EH (cell line): ENCODE measurements at places on chromosomes 3 and 15.
A peak's percentile ranks its signal among the peaks of the same experiment; 100 is the strongest.

- no peak for DNase-seq
Measured at GRCh38 chr15:27490867-27491595, 520.0 kb downstream of the GABRG3 start.

- DNase-seq, result peak; percentile 55
Measured at GRCh38 chr3:188689101-188689574, 482.6 kb upstream of the TPRG1 start.

GRCh38 chr3:30356866-30357753, 249.3 kb upstream of the TGFBR2 start:
- DNase-seq, result peak; percentile 10

DNA sequence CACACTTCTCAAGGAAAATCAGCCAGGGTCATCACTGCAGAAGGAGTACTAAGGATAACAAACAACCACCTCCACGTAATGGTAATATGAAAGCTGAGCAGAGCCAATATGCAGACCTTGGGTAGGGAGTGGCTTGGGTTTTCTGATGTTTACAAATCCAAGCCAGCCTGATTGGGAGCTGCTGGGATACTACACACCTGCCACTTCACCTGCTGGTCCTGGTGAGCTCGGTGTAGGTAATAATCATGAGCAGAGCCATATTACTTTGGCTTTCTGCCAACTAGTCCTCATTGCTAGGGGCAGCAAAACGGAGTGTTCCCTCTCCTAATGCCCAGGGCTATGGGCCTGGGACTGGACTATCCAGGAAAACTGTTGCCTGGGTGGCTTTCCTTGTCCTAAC, 433.5 kb upstream of the PPP2R3A start:
- no peak for DNase-seq

DNA sequence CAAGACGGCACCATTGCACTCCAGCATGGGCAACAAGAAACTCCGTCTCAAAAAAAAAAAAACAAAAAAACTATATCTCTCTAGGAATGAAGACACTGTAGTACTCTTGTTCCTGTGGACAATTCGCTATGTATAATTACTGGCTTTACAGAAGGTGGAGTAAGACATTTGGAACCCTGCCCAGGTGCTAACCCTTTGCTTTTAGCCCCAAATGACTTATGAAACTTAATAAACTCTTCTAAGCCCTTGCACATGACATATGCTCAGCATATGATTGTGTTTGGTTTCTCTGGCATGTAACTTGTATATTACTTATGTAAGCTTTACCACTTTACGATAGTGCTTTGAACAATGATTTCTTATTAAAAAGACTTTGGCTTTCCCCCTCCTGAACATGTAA, 27.3 kb upstream of the PRTG start:
- DNase-seq, result no peak

DNA sequence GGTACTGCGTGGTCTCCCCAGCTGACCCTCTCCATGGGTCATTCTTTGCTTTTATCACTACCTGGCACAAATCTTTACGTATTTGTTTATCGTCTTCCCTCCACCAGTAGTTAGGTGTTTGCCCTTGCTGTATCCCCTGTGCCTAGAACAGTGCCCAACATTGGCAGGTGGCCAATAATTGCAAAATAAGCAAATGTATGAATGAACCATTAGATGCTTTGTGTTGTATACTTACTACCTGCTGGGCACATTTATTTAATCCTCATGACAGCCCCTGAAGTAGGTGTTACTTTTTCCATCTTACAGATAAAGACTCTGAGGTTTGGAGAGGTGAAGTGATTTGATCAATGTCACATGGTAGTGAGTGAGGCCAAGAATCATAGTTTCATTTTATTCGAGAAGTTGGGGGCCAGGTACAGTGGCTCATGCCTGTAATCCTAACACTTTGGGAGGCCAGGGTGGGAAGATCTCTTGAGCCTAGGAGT, 2.0 kb upstream of the TWF2 start:
- DNase-seq, result no peak

DNA sequence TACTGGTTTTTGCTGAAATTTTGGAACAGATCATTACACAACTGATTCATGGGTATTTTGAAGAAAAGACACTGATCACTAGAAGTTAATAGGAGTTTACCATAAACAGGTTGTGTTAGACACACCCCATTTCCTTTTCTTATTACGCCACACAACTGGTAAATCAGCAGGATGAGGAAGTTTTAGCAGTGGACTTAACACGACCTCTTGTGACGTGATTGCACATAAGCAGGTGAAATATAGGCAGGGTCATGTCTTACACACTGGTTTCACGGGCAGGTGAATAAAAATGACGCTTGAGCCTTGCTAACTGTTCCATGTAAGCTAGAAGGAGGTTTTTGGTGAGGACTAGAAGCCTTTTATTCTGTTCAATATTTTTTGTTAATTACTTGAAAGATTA, 27.1 kb upstream of the TPRG1 start:
- DNase-seq, result peak; percentile 12

DNA sequence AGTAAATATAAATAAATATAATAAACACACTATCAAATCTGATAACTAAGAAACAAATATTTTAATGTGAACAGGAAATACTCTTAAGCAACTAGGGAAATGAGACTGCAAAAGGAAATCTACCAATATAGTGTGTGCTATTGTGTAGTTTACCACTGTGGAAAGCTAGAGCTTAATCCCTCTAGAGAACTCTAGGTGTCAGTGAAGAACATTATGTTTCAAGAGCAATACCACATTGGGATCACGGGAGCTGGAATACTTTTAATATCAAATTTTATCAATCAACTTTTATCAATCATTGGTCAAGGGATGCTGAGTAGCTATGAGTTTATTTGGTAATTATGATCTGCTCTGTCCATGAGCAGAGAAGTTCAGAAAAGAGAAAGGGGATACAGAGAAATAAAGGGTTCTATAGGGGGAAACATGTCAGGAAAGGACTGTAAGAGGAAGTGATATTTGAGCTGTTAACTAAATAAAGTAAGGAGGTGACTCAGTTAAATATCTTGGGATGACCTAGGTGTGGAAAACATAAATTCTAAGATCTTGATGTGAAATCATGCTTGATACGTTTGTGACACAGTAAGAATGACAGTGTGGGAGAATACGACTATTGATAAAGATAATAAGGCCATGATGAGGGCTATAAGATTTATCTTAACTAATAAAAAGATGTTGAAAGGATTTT, 762.2 kb upstream of the ALCAM start:
- DNase-seq, result peak; percentile 43

DNA sequence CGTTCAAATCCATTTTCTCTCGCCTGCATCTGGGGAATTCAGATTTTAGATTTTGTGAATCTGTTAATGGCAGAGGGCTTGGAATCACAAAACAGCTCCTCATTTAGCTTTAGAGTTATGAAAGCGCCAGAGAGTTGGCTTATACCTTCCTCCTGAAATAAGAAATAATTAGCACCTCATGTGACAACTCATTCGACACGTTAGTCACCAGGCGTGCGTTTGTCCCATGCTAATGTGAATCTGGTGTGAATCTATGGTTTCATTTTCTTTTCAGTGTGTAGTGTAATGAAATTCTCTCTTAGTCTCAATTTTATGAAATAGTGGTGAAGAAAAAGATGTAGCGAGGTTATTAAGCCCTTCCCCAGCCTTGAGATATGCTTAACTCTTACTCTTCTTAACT, 89.4 kb downstream of the EDEM1 start:
- DNase-seq, result no peak

DNA sequence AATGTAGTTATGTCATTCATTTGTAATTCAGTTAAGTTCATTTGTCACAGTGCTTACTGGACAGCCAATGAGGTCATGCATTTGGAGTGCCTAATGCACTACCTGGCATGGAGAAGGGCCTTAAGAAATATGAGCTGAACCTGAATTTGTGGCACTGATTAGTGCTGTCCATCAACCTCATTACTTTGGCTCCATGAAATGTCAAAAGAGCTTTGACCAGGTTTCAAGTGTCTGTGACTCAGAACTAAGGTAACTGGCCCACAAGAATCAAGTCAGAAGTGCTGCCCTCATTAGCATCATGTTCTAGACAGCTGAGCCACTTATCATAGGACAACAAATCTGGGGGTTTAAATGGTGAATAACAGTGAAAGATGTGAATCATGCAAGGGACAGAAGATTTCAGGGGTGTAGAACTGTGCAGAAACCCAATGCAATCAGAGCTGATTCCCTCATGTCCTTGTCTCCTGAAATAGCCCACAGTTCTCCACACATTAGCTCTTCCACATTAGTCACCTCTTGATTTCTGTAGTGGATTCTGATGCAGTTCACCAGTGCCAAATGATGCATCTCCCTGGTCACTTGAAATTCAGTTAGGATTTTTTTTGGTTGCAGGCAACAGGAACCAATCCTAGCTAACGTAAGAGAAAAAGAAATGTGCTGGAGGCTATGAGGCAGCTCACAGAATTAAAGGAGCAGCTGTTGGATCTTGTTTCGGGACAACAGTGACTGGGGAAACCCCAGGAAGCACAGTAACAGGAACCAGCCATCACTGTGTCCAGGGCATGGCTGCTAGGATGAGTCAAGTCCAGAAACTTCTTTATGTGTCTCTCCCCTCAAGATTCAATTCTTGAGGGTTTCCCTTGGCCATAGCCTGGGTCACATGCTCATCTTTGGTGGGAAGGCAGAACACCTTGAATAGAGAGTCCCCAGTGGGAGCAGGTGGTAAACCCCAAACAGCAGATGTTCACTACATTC, 38.7 kb downstream of the CHST2 start:
- DNase-seq, result peak; percentile 88

GRCh38 chr3:194489736-194490612, 3.2 kb upstream of the ATP13A3 start:
- DNase-seq, result peak; percentile 68

DNA sequence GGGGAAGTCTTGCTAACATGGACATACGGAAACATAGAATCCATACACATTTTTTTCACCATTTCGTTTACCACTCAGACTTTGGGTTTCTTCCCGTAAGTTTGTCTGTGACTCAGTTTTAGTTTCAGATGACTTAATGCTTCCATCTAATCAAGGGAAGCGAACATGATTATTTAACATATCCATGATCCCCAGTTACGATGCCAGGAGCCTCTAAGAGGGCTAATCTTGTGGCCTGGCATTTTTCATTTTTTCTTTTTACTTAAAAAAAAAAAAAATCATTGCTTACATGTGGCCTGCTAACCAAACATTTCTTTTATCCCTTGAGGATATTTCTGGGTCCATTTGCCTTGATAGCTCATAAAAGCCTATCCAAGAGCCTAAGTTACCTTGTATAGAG, 20.2 kb upstream of the PLOD2 start:
- no peak for DNase-seq

DNA sequence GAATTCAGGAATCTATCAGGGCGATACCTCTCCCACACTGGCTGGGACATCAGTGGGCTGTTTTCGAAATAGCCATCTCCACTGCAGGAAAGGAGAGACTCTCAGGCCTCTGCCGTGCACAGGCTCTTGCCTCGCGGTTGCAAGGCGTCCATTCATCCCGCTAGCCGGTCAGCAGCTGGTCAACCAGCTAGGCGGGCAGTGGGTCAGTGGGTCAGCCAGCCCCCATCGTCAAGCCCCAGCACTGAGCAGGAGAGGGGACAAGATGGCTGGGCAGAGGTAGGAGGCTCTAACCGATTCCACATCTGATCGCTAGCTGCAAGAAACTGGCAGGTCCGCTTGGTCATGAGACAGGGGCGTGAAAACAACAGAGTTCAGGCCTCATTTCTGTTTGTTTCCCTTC, 45.1 kb downstream of the MUC4 start:
- no peak for DNase-seq

DNA sequence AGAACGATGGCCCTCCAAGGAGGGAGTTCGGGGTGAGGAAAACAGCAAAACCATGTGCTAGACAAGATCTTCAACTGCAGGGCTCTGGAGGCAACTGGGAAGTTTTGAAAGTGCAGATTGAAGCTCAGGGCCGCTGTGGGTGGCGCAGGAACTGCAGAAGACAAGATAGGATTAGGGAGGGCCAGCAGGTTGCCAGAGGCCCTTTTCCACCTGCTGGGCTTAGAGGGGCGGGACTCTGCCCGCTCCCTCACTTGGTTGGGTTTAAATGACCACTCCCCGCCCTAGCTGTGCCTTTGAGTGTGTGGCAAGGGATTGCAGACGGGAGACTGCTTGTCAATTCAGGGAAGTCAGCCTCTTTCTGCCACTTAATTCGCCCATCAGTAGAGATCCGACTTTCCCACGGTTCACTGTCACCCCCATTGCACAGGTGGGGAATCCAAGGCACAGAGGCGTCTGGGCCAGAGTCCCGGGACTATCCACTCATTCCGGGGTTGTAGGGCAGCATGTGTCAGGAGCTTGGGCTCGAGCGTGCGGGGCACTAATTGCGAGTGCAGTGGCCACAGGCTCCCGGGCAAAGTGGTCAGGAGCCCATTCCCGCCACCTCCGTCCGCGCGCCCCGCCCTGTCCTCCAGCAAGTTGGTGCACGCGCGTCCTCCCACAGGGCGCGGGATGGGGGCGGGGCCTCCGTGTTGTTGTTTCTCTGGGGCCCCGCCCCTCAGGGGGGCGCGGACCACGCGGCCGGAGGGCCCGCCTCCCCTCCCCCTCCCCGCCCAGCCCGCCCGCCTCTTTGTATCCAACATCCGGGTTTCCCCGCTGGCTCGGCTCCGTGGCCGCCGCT, at the start of gene ACVR2B:
Gene ACVR2B, plus strand, starts transcription at position 816 of the 838 bp plus-strand sequence. CDS start 433 bp downstream, outside the sequence.
- DNase-seq, result peak; percentile 83

DNA sequence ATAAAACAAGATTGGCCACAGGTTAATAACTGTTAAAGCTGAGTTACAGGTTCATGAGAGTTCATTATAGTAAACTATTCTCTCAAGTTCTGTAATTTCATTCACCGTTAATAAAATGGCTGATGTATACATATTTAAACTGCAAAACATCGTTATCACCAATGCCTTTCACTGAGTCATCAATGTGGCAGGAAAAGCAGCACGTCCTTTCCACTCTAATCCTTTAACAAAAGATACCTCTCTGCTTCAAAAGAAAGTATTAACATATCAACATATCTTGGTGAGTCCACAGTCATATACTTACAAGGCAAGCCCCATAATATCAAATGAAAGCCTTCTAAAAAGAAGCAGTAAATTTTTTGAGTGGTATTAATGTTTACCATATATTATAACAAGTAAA, 54.5 kb downstream of the UACA start:
- DNase-seq, result no peak

- DNase-seq, result peak; percentile 49
Measured at GRCh38 chr3:106534206-106534605, 665.4 kb upstream of the CBLB start.

DNA sequence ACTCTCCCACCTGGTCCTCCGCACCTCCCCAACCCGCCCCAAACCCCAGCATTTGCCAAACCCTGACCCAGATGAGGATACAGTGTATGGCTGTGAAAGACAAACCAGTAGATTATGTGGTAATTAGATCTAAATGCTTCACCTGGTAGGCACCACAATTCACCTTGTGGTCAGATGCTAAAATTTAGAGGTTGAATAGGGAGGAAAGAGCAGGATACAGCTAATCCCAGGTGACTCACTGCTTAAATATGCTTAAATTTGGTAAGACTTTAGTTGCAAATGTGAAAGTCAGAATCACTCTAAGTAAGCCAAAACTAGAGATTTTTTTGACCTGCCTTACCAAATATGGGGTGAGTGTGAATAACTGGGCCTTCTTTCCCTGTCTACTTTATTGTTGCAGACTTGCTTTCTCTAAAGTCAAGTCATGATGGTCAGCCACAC, 105.5 kb downstream of the MME start:
- DNase-seq, result peak; percentile 75

GRCh38 chr3:48607519-48607918, 1.9 kb downstream of the UQCRC1 start:
- peak; percentile 16 for DNase-seq
